ENCODE measurements at places on chromosomes 7 and 10. TPM values are rescaled to one million over a fixed set of nuclear protein-coding genes. Genes with fewer than 3 reads are reported as not detected.

FZD8 gene
- total RNA-seq = 15.8 TPM

PRF1 gene
- total RNA-seq = 1.4 TPM

DNA sequence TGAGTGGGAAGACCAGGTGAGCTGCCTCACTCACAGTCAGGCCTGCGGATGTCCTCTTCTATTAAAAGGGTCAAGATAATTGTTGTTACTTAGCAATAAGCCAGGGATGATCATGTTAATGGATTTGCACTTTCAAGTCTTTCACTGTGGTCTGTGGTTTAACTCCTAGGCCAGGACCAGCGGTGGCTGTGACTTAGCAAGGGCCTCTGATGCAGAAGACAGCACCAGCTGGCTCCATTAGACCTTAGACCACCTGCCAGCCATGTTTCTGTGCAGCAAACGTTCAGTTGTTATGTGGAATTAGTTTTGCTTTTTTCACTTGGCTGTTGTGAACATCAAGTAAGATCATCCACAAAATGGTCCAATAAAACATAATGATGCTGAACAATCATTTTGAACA is 537.3 kb downstream of the TNS3 start:
- no peak for DNase-seq
- no peaks in the 10 kb centered on the region for H3K36me3 ChIP-seq
- no peaks in the 10 kb centered on the region for H3K27me3 ChIP-seq
- H3K27ac ChIP-seq = no peak overlapping the region
- no peak overlapping the region for H3K4me3 ChIP-seq
- H3K4me1 ChIP-seq = peaks cover 34% of the 10 kb centered on the region

DNA sequence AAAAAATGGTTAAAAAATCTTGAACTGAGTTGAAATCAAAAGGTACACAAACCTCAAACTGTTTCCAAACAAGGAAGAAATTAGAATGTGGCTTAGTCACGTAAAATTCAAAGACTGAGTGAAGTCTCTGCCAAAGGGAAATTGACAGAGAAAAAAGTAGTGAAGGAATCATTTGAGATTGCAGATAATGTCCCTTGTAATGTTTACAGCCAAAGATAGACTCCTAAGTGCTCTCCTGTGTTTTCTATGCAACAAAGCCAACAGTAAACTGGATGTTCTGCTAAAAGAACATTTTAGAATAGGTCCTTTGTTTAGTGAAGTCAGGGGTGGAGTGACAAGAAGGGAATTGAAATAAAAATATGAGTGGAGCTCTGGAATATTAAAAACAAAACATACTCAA is 117.9 kb downstream of the ITGA8 start:
- no peaks in the 10 kb centered on the region for H3K27me3 ChIP-seq
- no peaks in the 10 kb centered on the region for H3K36me3 ChIP-seq
- no peaks in the 10 kb centered on the region for H3K4me1 ChIP-seq
- H3K27ac ChIP-seq = no peak overlapping the region
- no peak overlapping the region for H3K4me3 ChIP-seq
- no peak for DNase-seq

Data from sigmoid colon (tissue), 7 donors.